SIG-M5 (cell line): ENCODE measurements at places on chromosomes 2 and 18.

GRCh38 chr18:22504251-22505030 is 86.7 kb upstream of the CTAGE1 start:
- no peak for DNase-seq

GRCh38 chr2:85310330-85310729 is 17.5 kb downstream of the TGOLN2 start:
- no peak for DNase-seq

DNA sequence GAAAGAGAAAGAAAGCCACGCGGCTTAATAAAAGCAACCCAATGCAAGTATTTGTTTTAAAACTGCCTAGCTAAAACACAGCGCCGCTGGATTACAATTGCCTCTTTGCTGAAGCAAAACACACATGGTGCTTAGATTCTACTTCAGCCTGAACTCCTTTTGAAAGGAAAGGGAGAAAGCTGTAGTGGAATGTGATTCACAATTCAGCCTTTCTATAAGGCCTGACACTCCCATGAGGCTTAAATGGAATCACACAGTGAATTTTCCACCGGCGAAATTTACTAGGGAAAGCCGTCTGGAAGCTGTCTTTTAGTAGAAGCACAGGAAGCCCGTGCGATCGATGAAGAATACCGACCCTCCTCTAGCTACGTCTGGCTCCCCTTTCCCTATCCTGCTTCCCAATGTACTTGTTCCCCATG is 348.0 kb downstream of the DLGAP1 start:
- no peak for DNase-seq

- DNase-seq: no peak
Measured at GRCh38 chr2:232324778-232325177, 53.8 kb upstream of the ALPP start.

- no peak for DNase-seq
Measured at GRCh38 chr2:156334496-156335478, 2.3 kb upstream of the NR4A2 start.

GRCh38 chr2:151475071-151475470 is 65.4 kb downstream of the RIF1 start:
- no peak for DNase-seq
